Activated CD4-positive, alpha-beta T cell treated with anti-CD3 and anti-CD28 coated beads for 4 hours (primary cell): ENCODE measurements at places on chromosomes 16 and 17.

GRCh38 chr16:58154345-58154744 lies 25.2 kb upstream of the CFAP20 start:
- DNase-seq = no peak

GRCh38 chr16:667113-667779 lies 686 bp upstream of the RHOT2 start:
- DNase-seq = no peak

GRCh38 chr16:86667035-86667434 lies 88.7 kb downstream of the FOXL1 start:
- DNase-seq = no peak

DNA sequence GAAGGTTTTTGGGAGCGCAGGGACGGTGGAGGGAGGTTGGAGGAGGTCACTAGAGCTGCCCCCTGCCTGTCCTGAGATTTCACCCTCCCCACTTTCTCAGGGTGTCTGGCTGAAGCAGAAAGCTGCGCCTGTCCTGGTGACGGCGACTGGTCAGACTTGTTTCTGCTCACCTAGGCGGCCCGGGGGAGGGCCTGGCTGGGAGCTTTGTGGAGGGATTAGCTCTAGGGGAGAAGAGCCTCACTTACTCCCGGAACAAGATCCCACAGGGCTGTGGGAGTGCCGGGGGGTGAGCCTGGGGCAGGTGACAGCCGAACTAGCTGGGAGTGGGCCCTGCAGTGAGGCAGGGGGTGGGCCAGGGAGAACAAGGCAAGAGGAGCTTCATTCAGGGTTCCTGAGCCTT lies 11.5 kb downstream of the NHERF1 start:
- DNase-seq = no peak

GRCh38 chr16:30009990-30010843 lies 610 bp downstream of the DOC2A start:
- DNase-seq = no peak

DNA sequence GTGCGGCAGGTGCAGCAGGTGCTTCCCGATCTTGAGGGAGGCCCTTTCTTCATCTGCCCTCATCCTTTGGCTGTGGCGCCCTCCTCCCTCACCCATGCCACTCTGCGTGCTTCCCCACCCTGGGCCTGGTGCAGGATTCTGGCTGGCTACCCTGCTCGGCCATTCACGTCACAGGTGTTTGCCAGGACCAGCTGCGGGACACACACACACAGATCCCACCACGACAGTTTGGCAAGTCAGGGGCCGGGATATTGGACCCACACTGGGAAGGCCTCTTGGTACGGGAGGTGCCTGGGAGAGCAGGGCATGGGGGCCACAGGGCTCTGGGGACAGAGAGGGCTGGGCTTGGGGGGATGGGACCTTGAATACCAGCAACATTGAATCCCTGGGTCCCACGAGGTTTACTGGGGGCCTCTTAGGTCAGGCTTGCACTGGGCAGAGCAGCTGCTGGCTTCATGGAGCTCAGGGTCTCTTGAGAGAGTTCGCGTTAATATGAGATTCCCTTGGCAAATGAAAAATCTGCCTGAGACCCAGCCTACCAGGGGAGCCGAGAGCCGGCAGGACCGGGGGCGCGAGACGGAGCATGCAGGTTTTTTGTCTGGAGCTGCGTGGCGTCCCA lies 15.1 kb downstream of the ADCY7 start:
- no peak for DNase-seq

- DNase-seq = no peak
Measured at GRCh38 chr17:53896047-53896446, 73.3 kb downstream of the KIF2B start.
